ENCODE measurements at places on chromosomes 16 and 17.

GRCh38 chr17:39652587-39653315 is 12.4 kb upstream of the TCAP start:
- DNase-seq: no peak

DNA sequence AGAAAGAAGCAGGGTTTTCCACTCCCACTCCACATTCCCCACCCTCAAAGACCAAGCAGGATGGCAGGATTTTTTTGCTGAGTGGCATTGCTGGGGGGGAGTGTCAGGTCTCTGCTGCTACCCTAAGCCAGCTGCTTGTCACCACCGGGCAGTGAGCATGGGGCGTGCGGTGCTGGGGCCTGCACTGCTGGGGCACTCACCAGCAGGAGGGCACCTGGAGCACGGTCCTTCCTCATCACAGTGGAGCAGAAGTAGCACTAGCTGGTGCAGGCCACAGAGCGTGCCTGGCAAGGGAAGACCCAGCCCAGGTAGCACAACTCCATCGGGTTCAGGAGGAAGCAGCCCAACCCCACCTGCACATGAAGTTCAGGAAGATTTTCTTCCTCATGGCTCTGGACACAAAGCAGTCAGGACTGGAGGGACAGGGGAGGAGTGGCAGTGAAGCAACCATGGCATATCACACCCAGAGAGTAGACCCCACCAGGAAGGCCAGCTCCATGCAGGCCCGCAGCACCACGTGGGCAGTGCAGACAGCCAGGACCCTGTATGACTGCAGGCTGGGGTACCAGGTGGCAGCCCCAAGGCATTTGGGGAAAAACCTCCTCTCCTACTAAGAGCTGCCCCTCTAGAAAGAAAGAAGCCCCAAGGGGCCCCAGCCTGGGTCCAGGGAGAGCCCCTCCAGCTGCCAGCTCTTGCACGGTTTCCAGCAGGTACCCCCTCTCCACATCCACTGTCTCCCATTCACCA is 16.7 kb upstream of the MYO18A start:
- DNase-seq: no peak

- peak; percentile 50 for DNase-seq
Measured at GRCh38 chr16:67260426-67261063, 11.8 kb downstream of the SLC9A5 start.

GRCh38 chr17:37553401-37553966 is 55.7 kb downstream of the SYNRG start:
- no peak for DNase-seq

DNA sequence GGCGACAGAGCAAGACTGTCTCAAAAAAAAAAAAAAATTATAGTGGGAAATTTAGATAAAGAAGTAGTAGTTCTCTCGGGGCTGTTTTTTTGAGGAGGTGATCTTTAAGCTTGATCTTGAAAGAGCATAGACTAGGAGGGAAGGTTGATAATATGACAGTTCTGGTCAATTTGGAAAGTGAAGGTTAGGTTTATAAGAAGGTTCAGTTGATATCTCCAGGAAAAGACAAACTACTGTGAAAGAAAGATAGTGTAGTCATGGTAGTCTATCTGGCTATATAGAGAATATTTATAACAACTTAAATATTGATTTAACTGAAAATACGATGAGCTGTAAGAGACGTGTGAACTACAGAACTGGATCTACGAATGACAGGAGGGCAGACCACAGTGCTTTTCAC is 3.1 kb downstream of the ATF7IP2 start:
- no peak for DNase-seq

DNA sequence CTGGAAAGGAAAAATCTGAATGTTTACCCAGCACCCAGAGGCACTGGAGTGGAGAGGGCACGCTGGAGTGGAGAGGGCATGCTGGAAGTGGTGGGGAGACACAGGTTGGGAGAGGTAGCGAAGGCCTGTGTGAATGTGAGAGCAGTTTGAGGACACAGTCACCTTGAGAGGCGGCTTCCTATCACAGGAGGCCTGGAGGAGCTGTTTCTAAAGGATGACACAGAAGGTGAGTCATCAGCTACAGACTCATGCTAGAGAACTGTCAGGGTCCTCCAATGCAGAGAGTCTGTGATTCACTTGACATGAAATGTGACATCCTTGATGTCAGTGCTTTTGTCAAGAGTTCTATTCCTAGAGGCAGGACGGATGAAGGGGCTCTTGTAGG is 13.8 kb downstream of the CTRL start:
- peak; percentile 83 for DNase-seq

DNA sequence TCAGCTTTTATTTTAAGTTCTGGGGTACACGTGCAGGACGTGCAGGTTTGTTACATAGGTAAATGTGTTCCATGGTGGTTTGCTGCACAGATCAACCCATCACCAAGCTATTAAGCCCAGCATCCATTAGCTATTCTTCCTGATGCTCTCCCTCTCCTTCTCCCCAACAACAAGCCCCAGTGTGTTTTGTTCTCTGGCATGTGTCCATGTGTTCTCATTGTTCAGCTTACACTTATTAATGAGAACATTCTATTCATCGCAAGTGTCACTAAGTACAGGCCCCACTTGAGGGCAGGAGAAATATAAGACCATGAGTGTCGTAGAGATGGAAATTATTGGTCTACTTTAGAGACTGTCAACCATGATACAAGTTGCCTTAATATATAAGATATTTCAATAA is 615.1 kb downstream of the CDH8 start:
- DNase-seq: no peak

DNA sequence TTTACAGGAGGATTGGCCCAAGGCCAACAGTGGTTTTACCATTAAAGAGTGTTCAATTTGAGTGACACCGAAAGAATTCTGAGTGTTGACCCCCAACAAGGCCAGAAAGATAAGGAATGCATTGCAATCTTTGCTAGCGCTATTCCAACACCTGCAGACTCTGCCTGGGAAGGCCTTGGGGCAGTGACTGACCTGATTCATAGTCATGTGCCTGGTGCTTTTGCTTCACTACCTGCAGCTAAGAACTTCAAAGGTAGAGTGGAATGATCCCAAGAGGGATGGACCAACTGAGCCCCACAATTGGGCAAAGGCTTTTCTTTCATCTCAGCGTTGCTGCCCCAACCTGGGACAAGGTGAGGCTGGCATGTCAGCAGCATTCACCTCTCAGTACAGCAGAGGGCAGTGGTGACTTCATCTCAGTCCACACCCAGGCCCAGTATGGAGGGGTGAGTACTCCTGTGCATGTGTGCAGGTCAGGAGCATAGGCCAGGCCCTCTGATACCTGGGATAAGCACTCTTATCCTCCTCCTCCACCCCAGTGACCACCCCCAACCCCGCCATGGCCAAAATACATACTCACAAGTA is 149.6 kb upstream of the GNAO1 start:
- peak; percentile 11 for DNase-seq

- DNase-seq: no peak
Measured at GRCh38 chr17:39871801-39872200, 3.8 kb downstream of the ZPBP2 start.

DNA sequence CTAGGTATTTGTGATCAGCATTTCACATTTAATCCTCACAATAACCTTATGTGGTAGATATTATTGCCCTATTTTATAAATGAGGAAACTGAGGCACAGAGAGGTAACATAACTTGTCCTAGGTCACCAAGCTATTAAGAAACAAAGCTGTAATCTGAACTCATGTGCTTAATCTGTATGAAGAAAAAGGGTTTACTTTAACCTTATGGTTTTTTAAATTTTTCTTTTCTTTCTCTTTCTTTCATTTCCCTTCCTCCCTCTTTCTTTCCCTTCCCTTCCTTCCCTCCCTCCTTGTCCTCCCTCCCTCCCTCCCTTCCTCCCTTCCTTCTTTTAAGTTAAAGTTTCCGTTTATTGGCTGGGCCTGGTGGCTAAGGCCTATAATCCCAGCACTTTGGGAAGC is 105.2 kb upstream of the AMZ2 start:
- no peak for DNase-seq

DNA sequence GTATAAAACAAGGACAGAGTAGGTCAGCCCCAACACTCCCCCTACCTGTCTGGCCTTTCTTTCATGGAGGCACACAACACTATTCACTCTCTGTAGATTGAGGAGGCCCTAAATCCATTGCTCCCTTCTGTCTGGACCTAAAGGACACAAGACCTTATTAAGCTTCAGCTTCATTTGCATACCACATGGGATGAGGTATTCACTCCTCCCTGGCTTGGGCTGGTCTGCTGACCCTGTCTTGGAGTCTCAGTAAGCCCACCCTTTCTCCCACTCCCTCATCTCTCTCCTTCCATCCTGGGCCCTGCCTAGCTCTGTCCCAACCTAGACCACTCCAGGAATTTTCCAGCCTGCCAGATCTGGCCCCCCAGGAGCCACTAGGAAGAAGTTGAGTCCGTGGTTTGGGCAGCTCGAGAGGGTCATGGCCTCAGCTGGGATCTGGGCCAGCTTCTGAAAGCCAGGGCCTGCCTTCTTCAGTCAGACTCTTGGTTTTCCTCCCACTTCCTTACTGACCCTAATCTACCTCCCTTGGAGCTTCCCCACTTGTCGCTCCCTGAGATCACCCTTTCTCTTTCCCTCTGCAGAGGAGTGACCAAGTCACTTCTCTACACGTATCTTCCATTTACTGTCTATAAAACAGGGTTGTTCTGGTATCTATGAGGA is 6.5 kb upstream of the LLGL1 start:
- no peak for DNase-seq

- peak; percentile 84 for DNase-seq
Measured at GRCh38 chr16:180681-181564, 664 bp downstream of the HBQ1 start.

- DNase-seq: no peak
Measured at GRCh38 chr16:74771656-74772315, 2.8 kb downstream of the FA2H start.

GRCh38 chr16:80948886-80949493 is 57.7 kb downstream of the CMC2 start:
- DNase-seq: peak; percentile 44

DNA sequence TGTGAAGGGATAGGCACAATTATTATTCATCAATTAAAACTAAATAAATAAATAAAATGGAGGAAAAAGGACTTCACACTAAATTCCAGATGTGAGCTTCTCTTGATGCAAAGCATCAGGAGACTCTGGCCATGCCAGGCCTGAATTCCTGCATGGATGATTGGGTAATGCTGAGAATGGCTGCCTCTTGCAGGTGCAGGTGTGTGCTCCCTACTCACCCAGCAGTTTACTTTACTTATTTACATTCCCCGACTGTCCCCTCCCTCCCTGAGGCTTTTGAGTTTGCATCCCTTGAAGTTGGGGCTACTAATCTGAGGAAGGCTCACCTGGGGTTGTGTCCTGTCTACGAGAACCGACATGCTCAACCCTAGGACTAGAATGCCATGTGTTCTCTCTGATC is 200.4 kb downstream of the SHISA9 start:
- no peak for DNase-seq

DNA sequence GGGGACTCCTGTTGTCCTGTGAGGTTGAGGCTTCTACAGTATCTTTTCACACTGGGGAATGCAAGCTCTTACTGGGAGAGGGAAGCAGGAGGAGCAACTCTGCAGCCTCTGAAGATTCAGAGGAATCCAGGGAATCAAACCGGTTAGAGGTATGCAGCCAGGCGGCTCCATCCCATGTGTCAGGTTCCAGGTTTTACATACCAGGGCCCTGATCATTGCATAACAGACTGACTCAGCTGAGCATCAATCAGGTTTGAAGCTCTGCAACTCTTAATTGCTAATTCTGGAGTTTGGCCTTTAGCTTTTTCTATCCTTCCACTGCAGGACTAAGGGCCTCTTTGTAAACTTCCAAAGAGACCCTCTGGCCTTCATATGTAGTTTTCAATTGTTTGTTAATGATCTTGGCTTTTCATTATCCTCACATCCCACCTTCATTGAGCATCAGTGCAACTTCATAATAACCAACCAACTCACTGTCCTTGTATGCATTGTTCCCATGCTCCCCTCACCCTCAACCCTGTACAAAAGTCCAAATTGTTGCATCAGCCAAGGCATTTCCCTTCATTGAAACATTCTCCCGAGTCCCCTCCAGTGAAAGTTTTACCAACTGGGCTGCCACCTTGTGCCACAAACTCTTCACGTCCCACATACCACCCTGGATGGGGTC is 59.7 kb upstream of the DHX40 start:
- DNase-seq: no peak

DNA sequence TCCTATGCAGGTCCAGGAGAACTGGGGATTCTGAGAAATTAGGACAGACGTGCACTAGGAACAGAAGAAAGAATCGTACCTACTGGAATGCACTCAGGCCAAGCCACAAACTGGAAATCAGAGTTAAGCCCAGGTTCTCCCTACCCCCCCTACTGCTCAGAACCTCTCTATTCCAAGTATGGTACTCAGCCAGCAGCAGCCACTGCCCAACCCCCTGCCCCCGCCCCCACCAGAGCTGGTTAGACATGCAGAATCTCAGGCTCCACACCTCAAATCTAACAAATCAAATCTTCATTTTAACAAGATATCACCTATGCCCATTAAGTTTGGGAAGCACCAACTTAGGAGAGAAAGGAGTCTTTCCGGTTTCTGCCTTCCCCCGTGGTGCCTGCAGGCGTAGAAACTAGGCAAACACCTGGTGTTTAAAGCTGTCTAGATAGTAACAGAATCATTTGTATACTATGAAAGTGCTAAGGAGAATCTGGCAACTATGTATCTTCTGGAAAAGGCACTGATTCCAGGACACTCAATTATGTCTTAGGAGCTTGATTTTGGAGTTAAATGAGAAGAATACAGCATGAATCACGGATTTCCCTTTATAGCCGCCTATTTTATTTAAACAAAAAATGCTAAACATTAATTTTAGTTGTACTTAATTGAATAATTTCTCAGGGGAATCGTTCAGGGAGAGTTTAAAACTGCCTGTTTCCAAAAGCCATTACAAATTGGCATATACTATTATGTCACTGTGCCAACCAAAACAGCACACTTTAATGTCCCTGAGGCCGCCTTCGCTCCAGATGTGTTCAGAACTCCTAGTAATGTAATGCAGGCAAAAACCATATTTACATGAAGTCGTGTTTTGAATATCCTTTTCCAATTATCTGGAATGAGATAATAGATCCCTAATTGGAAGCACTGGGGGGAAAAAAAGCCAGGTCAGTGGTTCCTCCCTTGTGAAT is 166.5 kb downstream of the STX8 start:
- DNase-seq: no peak

- DNase-seq: no peak
Measured at GRCh38 chr16:31251435-31251834, 8.3 kb upstream of the ITGAM start.

DNA sequence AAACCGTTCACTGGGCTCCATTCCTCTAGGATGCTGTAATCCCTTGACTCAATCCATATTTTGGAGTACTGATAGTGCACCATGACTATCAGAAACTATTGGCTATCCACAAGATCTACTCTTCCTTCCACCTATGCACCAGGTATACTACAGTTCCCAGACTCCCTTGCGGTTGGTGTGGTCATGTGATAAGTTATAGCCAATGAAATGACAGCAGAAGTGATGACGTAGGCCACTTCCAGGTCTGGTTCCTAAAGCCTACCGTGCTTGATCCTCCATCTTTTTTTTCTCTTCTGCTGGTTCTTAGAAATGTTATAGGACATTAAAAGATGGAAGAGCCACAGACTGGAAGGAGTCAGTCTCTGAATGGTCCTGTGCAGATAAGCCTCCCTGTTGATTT is 278.8 kb upstream of the C16orf82 start:
- DNase-seq: no peak
